ENCODE measurements at places on chromosomes 1 and 21. TPM values are rescaled to one million over a fixed set of nuclear protein-coding genes. Genes with fewer than 3 reads are reported as not detected.

DNA sequence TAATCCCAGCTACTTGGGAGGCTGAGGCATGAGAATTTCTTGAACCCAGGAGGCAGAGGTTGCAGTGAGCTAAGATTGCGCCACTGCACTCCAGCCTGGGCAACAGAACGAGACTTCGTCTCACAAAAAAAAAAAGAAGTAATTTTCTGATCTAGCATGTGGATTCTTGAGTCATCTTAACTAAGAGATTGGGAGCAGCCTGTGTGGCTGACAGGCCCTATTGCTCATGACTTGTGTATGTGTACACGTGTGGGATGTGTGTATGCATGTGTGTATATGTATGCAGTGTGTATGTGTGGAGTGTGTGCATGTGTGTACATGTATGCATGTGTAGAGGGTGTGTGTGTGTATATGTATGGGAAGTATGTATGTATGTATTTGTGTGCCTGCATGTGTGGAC lies 29.5 kb downstream of the DOP1B start:
- DNase-seq = no peak

DNA sequence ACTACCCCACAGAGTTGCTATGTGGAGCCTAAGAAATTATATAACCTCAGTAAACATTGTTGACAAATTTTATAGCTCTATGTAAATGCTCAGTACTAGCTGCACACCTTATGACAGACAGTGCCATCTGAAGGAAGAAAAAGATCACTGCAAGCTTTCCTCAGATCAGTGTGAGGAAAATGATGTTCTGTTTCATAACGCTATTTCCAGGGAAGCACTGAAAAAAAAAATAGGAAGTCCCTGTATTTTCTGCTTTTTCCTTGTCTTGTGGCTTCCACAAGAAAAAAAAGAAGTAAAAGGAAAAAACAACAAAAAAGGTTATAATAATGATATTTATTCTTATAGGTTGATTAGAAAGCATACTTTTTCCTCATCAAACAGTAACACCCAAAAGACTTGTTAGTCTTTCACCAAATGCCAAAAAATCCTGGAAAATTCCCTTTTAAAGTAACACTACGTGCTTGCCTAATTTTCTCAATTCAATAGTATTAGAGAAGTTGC lies 23.2 kb downstream of the LYST start:
- DNase-seq = peak; percentile 68

GRCh38 chr1:241964550-241965282 lies 7.1 kb downstream of the BECN2 start:
- no peak for DNase-seq

GRCh38 chr1:90579212-90579802 lies 137.8 kb downstream of the BARHL2 start:
- DNase-seq = peak; percentile 16

GRCh38 chr1:11507309-11507708 lies 28.4 kb downstream of the DISP3 start:
- no peak for DNase-seq

The RHBDL2 gene
- 3.3 TPM for total RNA-seq

The CDC20 gene
- 190 TPM for total RNA-seq

The TGFBR3 gene
- 9.5 TPM for total RNA-seq

The DTL gene
- 56.6 TPM for total RNA-seq

The PTCH2 gene
- total RNA-seq = not detected

The WNT2B gene
- total RNA-seq = 0.05 TPM
